ENCODE measurements at places on chromosomes 7 and 10. TPM values are rescaled to one million over a fixed set of nuclear protein-coding genes. Genes with fewer than 3 reads are reported as not detected.

Gene LGI1
- total RNA-seq: not detected

Gene H2BK1
- total RNA-seq: not detected

Gene DCLRE1A
- 18.2 TPM for total RNA-seq

GRCh38 chr7:17354473-17354872 lies 56.0 kb downstream of the AHR start:
- H3K36me3 ChIP-seq: peaks cover 57% of the 10 kb centered on the region
- no peak overlapping the region for H3K27ac ChIP-seq
- H3K4me3 ChIP-seq: no peak overlapping the region
- H3K4me1 ChIP-seq: no peaks in the 10 kb centered on the region

- H3K27ac ChIP-seq: no peak overlapping the region
- H3K36me3 ChIP-seq: no peaks in the 10 kb centered on the region
- no peaks in the 10 kb centered on the region for H3K27me3 ChIP-seq
- no peak overlapping the region for H3K4me3 ChIP-seq
- H3K4me1 ChIP-seq: no peaks in the 10 kb centered on the region
- no peak for DNase-seq
Measured at GRCh38 chr7:157717211-157718174, 380.7 kb downstream of the DNAJB6 start.

GRCh38 chr7:112067632-112068540 lies 138.3 kb downstream of the DOCK4 start:
- DNase-seq: no peak
- H3K27ac ChIP-seq: no peak overlapping the region
- H3K36me3 ChIP-seq: no peaks in the 10 kb centered on the region
- H3K4me3 ChIP-seq: no peak overlapping the region
- H3K4me1 ChIP-seq: no peaks in the 10 kb centered on the region

DNA sequence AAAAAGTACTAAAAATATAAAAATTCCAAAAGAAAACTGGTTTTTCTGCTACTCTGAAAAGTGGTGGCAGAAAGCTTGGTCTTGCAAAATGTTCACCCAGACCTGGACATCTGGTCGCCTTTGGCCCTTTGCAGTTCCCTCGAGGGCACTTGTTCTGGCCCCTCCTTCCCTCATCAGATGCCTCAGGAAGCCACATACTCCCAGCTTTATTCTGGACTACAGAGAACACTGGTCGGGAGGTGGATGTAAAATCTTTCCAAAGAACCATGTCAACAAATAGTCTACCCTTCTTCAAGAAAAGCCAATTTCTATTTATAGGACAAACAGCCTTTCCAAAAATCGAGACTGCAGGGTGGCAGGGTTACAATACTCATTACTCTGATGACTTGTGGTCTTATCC lies 726.1 kb downstream of the TNS3 start:
- H3K27ac ChIP-seq: no peak overlapping the region
- H3K27me3 ChIP-seq: no peaks in the 10 kb centered on the region
- H3K4me3 ChIP-seq: no peak overlapping the region
- no peaks in the 10 kb centered on the region for H3K36me3 ChIP-seq
- no peak for DNase-seq

GRCh38 chr7:152600266-152600665 lies 75.7 kb downstream of the XRCC2 start:
- no peak overlapping the region for H3K27ac ChIP-seq
- no peak for DNase-seq
- no peak overlapping the region for H3K4me3 ChIP-seq

DNA sequence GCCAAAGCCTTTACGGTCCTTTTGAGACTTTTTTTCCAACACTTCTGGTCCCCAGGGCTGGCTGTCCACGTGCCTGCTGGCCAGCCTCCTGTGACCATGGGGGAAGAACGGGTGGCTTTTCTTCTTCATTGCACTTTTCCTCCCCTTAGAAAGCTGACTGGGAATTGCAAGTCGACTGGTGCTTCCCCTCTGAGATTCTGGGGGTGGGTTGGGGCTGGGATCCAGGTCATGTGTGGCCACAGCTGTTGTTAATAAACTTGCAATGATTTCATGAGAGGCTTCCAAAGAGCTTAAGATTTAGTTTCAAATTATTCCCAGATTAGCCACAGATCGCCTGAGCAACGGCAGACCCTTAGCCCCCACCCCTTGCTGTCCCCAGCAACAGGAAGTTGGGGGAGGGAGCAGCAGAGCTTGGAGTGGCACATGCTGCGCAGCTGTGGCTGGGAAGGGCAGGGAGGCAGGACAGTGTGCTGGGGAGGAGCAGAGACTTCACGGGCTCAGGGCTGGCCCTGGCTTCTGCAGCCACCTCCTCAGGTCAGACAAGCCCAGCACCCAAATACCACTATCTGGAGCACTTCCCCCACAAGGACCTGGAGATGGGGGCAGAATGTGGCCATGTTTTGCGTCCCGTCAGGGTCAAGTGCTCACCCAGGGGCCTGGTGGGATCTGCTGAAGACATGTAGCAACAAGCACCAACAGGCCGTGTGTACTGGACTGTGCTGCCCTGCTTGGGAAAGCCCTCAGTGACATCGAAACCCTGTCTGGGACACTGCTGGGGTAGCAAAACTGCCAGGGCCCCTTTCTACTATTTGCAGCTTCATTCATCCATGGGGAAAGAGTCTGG lies 147.1 kb downstream of the RNF216 start:
- peaks cover 9% of the 10 kb centered on the region for H3K36me3 ChIP-seq
- no peak overlapping the region for H3K4me3 ChIP-seq
- no peaks in the 10 kb centered on the region for H3K27me3 ChIP-seq
- H3K4me1 ChIP-seq: peaks cover 25% of the 10 kb centered on the region

- DNase-seq: no peak
- H3K4me3 ChIP-seq: no peak overlapping the region
- no peak overlapping the region for H3K27ac ChIP-seq
Measured at GRCh38 chr10:62388328-62388727, 14.2 kb downstream of the ZNF365 start.

DNA sequence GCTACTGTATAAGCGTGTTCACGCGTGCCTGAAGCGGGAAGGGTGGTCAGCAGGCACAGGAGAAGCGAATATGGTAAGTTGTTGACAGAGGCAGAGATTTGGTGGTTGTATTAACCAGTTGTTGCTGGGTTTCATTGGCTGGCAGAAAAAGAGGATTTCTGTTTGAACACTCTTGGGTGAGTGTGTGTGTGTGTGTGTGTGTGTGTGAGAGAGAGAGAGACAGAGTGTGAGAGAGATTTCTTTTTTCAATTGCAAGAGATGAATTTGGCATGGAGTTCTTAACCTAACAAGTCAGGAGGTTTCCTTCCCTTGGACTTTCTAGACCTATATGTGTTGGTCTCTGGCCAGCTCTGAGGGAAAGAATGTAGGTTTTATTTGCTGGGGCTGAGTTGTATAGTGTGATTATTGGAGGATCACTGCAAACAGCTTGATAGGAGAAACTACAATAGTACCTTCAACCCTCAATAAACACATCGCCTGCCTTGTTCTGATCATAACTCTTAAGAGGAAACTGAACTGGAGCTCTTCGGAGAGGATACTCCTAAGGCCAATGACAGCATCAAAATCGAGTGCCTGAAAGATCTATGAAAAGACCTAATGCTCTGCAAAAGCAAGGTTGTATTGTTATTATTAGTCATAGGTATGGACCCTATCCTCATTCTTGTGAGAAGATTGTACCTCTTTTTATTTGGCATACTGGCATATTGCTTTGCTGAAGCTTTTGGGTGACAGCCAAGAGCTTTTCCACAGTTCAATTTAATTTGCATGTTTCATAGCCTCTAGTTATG lies 1.2 kb downstream of the MCU start:
- H3K36me3 ChIP-seq: no peaks in the 10 kb centered on the region
- H3K4me3 ChIP-seq: peak overlapping the region; percentile 84
- H3K4me1 ChIP-seq: peaks cover 31% of the 10 kb centered on the region
- peaks cover 1% of the 10 kb centered on the region for H3K27me3 ChIP-seq

DNA sequence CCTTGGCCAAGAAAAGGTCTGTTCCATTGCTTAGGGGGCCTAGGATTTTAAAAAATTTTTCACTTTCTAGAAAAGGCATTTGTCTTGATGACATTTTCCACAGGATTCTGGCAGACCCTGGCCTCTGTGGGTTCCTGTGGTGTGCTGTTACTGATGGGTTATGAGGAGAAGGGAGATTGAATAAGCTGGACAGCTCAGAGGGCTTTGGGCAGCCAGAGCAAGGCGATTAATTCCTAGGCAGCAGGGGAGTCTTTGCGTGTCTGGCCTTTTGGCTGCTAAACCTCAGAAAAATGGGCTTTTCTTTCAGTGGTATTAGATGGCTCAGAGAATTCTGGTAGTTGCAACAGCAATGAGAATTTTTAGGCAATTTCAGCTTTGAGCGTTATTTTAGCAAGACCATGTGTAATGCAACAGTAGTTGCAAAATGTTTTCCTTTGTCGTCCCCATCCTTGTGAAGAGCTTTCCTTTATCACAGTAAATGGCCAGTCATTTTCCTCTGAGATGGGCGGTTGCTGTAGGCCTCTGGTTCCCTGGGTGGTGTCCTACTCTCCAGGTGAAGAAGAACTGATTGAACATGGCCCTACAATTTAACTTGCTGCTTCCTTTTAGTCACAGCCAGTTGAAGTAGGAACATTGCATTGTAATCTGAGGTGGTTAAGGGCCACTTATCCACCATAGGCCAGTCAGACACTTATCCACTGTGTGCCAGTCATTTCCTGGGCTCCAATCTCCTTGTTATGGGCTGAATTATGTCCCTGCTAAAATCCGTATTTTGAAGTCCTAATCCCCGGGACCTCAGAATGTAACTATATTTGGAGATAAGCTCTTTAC lies 43.2 kb downstream of the SH2D4B start:
- DNase-seq: no peak
- H3K4me1 ChIP-seq: no peaks in the 10 kb centered on the region
- peaks cover 26% of the 10 kb centered on the region for H3K27me3 ChIP-seq
- no peak overlapping the region for H3K4me3 ChIP-seq

- peaks cover 27% of the 10 kb centered on the region for H3K4me1 ChIP-seq
- peak overlapping the region; percentile 4 for H3K27ac ChIP-seq
- no peak for DNase-seq
- no peak overlapping the region for H3K4me3 ChIP-seq
Measured at GRCh38 chr7:130649004-130649790, 19.4 kb downstream of the COPG2 start.

DNA sequence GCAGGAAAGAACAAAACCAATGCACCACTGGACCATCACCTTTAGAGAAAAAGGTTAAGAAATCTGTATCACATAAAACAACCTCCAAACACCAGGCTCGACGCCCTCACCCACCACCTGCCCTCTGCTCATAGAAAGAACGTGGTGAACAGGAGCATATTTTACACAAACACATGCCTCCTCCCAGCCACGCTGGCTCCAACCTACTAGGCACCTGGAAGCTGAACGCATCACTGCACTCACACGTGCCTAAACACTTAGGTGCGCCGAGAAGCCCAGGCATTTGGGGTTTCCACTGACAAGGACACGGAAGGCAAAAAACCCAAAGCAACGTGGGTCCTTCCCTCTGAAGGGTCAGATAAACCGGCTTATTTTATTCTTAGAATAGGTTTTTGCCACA lies 56.0 kb downstream of the PTPRN2 start:
- no peak for DNase-seq
- H3K36me3 ChIP-seq: no peaks in the 10 kb centered on the region
- H3K27me3 ChIP-seq: no peaks in the 10 kb centered on the region
- no peak overlapping the region for H3K27ac ChIP-seq

GRCh38 chr10:117581961-117582360 lies 39.4 kb downstream of the EMX2 start:
- H3K36me3 ChIP-seq: no peaks in the 10 kb centered on the region
- H3K4me1 ChIP-seq: no peaks in the 10 kb centered on the region
- no peak for DNase-seq
- no peak overlapping the region for H3K4me3 ChIP-seq
- H3K27ac ChIP-seq: no peak overlapping the region

DNA sequence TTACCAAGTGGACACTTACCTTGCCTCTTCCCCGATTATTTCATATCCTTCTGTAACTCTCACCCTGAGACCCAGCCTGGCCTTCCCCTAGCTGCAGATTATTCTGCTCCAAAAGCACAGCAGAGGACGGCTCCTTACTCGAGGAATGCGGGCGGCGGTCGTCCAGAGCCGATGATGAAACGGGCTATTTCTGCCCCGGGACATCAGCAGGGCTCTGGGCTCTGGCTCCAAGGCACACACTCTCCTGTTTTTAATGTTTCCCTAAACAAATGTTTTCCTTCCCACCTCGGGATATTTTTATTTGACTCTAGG lies 343 bp upstream of the C10orf71 start:
- H3K27ac ChIP-seq: no peak overlapping the region
- peaks cover 5% of the 10 kb centered on the region for H3K4me1 ChIP-seq
- no peak overlapping the region for H3K4me3 ChIP-seq
- no peaks in the 10 kb centered on the region for H3K36me3 ChIP-seq
- no peak for DNase-seq
- peaks cover 6% of the 10 kb centered on the region for H3K27me3 ChIP-seq

GRCh38 chr10:119543814-119544642 lies 1.5 kb upstream of the RGS10 start:
- H3K36me3 ChIP-seq: peaks cover 10% of the 10 kb centered on the region
- peaks cover 37% of the 10 kb centered on the region for H3K4me1 ChIP-seq
- no peak for DNase-seq
- H3K4me3 ChIP-seq: peak overlapping the region; percentile 78
- peak overlapping the region; percentile 19 for H3K27ac ChIP-seq

GRCh38 chr10:99325281-99325680 lies 3.9 kb upstream of the CNNM1 start:
- peaks cover under 1% of the 10 kb centered on the region for H3K4me1 ChIP-seq
- H3K36me3 ChIP-seq: no peaks in the 10 kb centered on the region
- no peak overlapping the region for H3K4me3 ChIP-seq
- H3K27ac ChIP-seq: no peak overlapping the region
- no peak for DNase-seq
- H3K27me3 ChIP-seq: peaks cover 15% of the 10 kb centered on the region

GRCh38 chr10:104150139-104150538 lies 28.2 kb downstream of the SFR1 start:
- H3K27me3 ChIP-seq: peaks cover 37% of the 10 kb centered on the region
- no peak overlapping the region for H3K4me3 ChIP-seq
- H3K36me3 ChIP-seq: peaks cover 7% of the 10 kb centered on the region
- H3K4me1 ChIP-seq: no peaks in the 10 kb centered on the region
- no peak overlapping the region for H3K27ac ChIP-seq

DNA sequence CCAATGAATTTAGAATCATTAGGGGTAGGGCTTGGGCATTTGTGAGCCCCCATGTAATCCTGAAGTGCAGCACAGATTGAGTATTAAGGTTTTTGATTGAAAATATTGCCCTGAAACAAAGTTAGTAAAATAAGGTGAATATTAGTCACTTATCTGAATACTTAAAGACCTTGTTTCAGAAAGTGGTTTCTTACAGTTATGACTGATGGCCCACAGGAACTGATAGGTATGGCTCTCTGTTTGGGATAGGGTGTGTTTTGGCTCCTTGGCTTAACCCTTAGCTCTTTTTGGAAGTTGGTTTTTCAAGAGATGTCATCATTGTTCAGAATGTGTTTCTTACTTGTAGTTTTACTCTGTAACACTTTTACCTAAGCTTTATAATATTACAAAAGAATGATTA lies 34.8 kb downstream of the MDFIC start:
- H3K36me3 ChIP-seq: peaks cover 54% of the 10 kb centered on the region
- H3K27me3 ChIP-seq: no peaks in the 10 kb centered on the region
- DNase-seq: no peak
- no peak overlapping the region for H3K27ac ChIP-seq
- H3K4me1 ChIP-seq: peaks cover 44% of the 10 kb centered on the region

All from activated CD4-positive, alpha-beta memory T cell treated with anti-CD3 and anti-CD28 coated beads, Interleukin-2, amount 10 ng/mL, durations not matched to agents 7 days and 5 days (primary cell).